ENCODE measurements at places on chromosomes 4 and X.

DNA sequence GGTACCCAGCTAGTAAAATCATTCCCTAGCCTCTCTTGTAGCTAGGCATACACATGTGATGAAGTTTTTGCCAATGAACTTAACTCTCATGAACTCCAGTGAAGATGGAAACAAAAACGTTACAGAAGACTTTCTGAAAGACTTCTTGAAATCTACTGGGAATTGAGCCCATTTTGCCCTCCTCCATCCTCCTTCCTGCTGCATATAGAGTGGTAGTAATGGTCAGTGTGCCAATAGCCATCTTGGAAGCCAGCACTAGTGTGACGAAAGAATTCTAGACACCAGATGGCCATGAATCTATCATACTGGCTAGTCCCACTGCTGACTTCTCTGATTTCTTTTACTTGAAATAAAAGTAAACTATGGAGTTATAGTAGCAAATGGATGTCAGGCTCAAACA is 30.9 kb upstream of the PPA2 start:
- no peak for DNase-seq

DNA sequence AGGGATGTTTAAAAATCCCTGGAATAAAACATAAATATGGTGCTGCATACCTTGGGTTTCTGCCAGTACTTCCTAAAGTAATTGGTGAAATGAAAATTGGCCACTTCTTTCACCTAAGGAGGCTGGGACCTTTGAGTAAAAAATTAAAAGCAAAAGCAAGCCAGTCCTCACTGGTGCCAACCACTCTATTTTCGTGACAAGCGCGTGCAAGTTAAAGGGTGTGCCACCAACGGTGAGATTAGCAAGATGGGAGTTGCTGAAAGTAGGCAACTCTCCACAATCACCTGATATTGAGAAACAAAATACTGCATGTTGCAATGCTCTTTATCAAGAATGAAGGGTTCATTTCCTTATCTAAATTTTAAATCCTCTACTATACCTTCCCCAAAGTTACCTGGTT is 19.7 kb upstream of the RTL9 start:
- DNase-seq, result no peak

DNA sequence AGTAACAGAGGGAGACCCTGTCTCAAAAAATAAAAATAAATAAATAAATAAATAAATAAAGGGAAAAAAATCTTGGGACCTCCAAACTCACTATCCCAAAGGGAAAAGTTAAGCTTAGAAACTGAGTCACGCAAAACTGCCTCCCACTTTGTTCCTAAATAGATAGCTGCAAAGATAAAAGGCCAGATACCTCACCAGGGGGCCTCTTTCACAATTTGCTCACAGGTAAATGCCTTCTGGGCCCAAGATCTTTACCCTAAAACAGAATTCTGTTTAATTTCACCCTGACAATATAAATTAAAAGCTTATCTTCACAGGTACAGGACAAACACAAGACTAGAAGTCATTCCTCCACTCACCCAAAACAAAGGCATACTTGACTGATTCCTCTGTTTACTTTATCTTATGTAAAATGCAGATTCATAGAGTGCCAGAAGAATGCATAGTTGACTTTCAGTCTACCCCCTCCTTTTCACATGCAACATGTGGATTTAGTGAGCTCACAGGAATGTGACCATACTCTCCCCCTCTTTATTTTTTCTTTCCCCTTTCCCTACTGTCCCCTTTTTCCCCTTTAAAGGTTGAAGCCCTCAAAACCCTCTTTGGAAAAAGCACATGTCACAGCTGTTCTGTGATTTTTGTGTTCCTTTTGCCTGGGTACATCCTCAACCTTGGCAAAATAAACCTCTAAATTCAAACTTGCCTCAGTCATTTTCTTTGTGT is 23.4 kb downstream of the ELF2 start:
- no peak for DNase-seq

- no peak for DNase-seq
These were observed 36.4 kb upstream of the AFAP1 start for GRCh38 chr4:7976025-7976424.

GRCh38 chr4:138964716-138965426 is 50.7 kb upstream of the NOCT start:
- DNase-seq, result no peak

DNA sequence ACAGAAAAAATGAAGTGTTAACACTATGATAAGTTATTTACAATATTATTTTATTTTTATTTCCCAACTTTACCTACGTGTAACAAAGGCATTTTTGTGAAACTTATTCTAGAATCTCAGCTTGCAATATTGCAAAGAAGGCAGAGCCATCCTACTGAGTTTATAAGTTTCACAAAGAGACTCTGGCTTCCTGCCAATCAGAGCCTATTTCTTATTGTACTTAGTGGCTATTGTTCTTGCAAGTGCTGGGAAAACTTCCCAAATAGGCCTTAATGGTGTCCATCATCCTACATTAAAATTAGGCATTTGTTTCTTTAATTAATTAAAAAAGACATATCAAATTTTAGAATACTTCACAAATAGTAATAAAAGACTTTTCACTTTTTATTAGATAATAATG is 233.2 kb downstream of the EPHA5 start:
- no peak for DNase-seq

DNA sequence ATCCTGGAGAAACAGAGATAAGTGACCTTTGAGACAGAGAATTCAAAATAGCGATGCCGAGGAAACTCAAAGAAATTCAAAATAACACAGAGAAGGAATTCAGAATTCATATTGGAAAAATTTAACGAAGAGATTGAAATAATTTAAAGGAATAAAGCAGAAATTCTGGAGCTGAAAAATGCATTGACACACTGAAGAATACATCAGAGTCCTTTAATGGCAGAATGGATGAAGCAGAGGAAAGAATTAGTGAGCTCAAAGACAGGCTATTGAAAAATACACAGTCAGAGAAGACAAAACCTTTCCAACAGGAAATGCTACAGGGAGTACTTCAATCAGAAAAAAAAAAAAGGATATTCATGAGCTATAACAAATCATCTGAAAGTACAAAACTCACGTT is 185.8 kb downstream of the PARM1 start:
- DNase-seq, result no peak

DNA sequence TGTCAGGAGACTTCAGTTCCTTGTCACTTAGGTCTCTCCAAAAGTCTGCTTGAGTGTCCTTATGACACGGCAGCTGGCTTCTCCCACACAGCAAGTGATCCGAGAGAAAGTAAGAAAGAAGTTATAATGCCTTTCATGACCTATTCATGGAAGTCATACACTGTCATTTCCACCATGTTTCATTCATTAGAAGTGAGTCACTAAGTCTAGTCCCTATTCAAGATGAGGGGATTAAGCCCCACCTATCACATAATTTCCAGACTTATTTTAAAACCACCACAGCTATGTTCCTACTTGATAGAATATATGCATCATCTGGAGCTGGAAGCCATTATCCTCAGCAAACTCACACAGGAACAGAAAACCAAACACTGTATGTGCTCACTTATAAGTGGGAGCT is 25.2 kb upstream of the COL25A1 start:
- no peak for DNase-seq

- no peak for DNase-seq
These were observed 25.0 kb upstream of the BCORL1 start for GRCh38 chrX:129957241-129958082.

- peak; percentile 5 for DNase-seq
These were observed 69.0 kb downstream of the ATOH1 start for GRCh38 chr4:93897559-93897958.

- no peak for DNase-seq
These were observed 15.2 kb downstream of the CTBP1 start for GRCh38 chr4:1233641-1234308.

- no peak for DNase-seq
These were observed 109.7 kb downstream of the MSL3 start for GRCh38 chrX:11867610-11868345.

- no peak for DNase-seq
These were observed 10.1 kb downstream of the C4orf50 start for GRCh38 chr4:6008092-6008551.

GRCh38 chr4:175702703-175703102 is 109.4 kb downstream of the GPM6A start:
- no peak for DNase-seq

- no peak for DNase-seq
These were observed 1280.8 kb downstream of the PCDH7 start for GRCh38 chr4:32000846-32001488.

DNA sequence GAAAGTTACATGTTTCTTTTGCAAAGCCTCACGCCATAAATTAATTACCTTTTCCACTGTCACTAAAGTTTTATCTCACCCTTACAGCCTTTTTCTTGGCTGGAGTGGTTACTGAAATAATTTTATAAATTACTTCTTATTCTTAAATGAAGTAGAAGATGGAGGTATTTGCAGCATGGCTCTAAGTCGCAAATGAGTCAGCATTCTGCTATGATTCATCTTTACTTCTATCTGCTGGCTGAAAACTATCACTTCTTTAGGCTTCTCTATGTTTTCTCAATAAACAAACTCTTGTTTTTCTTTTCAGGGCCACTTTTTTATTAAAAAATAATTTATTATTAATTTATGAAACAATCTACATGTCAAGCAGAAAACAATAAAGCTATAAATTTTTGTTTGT is 210.2 kb upstream of the GYPA start:
- no peak for DNase-seq

- no peak for DNase-seq
These were observed 135.8 kb downstream of the HS6ST2 start for GRCh38 chrX:132822634-132823012.

DNA sequence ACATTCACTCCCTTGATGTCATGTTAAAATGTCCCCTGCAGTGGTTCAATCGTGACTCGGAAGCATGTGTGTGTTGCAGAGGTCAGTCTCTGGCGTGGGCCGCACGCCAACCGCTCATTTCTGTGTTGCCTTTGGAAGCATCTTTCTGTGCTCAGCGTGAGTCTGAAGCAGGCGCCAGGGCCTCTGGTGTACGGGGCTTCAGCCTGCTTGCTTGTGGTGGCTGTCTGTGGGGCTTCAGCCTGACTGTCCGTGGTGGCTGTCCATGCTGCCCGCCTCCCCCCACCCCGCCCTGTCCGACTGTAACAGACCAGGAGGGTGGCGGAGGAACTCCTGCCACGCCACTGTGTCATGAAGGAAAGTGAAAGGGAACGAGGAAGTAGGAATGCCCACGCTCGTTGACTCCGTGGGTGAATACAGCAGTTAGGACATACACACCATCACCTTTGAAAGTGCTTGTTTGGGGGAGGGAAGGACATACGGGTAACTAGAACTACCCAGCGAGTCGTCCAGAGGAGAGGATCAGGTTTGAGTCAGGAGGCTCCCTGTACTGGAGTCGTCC is 14.7 kb upstream of the CLCN4 start:
- no peak for DNase-seq

- DNase-seq, result no peak
These were observed 298.7 kb upstream of the ATOH1 start for GRCh38 chr4:93529692-93530372.

DNA sequence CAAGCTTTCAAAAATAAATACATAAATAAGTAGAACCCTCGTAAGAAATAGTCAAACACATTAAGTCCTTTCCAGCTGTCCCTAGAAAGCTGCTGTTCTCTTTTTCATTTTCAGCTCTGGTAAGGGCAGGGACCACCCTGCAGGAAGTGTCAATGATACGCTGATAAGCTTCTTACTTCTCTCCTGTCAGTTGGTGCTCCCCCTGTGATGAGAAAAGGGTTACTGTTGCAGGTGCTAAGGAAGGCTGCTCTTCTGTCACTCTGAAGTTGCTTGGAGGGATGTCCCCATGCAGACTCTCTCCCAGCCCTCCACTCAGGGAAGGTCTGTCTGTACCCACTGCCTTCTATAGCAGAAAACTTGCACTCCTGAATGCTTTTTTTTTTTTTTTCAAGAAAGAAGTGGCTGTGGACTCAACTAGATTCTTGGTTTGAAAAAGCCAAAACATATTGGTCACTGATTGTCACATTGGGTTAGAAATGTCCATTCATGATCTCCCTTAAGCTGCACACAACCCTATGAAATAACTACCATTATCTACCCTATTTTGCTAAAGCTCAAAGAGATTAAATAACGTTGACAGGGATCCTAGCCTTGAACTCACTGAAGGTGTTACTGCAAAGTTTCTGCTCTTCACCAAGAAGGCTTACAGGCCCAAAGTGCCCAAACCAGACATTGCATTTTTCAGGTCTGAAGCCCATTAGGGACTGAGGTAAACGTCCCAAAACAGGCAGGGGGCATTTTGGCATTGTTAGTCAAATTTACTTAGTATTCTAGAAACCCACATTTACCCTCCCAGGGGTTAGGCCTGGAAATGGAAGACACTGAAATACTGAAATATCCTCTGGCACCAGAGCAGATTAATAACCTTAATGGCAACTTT is 1.2 kb downstream of the CXCL3 start:
- DNase-seq, result no peak

- no peak for DNase-seq
These were observed 193.6 kb upstream of the HTR2C start for GRCh38 chrX:114390251-114390796.

Data from GM12891 (cell line).